Activated T-helper 1 cell treated with Interleukin-2 at 50 U/mL for 16 hours (primary cell): ENCODE measurements at places on chromosomes 4 and X.
A peak's percentile ranks its signal among the peaks of the same experiment; 100 is the strongest.

DNA sequence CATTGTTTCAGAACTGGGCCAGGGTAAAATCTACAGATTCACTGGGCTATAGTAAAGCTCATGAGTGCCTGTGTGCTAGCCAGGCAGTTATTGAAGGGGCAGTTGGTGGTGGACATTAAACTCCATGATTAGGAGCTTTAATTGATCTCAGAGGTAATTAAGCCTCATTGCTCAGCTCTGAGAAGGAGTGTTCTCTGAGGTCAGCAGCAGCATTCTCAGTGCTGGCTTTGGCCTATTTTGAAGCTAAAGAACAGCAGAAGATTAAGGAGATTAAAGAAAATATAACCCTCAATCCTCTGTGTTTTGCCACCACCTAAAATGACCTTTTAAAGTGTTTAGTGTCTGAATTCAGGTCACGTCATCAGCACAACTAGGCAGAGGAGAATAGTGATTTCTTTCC, 42.5 kb downstream of the EGF start:
- DNase-seq: no peak

- DNase-seq: no peak
These were observed 10.7 kb downstream of the MAGED2 start for GRCh38 chrX:54818221-54818620.

DNA sequence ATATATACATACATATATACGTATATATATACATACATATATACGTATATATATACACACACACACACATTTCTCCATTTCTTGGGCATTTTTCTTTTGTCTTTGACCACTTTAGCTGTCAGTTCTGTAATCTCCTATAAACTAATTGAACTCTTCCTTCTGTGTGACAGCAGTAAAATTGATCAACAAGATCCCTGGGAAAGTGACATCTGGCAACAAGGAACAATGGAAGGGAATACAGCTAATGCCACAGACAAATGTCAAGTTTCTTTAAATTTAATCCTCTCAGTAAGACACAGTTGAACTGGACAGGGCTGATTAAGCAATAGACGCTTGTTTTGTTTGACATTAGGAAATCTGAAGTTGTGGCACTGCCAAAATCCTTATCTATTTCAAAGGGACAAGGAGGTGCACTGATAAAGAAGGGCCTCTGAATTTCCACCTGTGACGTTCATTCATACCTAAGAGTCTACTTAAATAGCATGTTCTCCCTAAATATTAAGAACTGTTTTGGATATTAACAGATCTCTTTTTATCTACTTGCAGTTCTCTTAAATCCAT, 126.9 kb downstream of the RNF150 start:
- no peak for DNase-seq

DNA sequence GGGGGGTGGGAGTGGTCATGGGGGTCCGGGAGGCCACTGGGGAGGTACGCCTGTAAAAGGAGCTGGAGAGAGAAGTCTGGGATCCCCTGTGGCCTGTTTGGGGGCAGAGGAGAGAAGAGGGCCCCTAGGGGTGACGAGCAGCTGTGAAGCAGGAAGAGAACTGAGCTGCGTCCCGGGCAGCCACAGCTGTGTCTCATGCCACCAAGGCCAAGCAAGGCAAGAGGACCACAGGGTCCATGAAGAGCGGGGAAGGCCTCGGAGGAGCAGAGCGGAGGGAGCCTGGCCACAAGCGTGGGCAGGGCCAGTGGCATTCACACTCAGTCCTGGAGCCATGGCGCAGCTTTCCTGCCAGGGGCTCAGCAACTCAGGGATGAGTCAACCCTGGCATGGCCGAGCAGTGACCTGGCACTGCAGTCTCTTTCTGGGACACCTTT, 13.6 kb upstream of the NAT8L start:
- no peak for DNase-seq

DNA sequence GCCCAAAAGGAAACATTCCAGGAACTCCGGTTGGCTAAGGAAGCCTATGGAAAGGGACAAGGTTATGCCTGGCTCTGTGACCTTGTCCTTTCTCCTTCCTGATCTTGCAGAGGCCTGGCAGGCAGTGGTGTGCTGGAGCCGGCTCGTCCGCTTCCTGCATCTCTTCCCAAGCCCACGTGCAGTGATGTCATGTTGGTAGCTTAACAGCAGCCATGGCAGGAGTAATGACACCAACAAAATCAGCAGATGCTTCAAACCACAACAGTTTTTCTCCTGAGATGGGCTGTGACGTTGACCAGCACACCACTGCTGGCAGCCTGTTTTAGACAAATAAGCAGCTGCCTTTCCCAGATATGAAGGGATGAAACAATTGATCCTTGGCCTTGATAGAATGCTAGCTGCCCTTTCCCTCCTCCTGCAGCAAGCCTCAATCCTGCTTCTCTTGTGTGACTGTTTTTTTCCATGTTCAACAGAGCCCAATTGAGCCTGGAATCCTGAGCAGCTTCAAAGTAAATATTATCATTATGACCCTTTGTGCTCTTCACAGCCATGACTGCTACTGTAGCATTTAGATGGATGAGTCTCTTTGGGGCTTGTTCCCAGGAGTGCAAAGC, 23.4 kb downstream of the SEPTIN6 start:
- no peak for DNase-seq

DNA sequence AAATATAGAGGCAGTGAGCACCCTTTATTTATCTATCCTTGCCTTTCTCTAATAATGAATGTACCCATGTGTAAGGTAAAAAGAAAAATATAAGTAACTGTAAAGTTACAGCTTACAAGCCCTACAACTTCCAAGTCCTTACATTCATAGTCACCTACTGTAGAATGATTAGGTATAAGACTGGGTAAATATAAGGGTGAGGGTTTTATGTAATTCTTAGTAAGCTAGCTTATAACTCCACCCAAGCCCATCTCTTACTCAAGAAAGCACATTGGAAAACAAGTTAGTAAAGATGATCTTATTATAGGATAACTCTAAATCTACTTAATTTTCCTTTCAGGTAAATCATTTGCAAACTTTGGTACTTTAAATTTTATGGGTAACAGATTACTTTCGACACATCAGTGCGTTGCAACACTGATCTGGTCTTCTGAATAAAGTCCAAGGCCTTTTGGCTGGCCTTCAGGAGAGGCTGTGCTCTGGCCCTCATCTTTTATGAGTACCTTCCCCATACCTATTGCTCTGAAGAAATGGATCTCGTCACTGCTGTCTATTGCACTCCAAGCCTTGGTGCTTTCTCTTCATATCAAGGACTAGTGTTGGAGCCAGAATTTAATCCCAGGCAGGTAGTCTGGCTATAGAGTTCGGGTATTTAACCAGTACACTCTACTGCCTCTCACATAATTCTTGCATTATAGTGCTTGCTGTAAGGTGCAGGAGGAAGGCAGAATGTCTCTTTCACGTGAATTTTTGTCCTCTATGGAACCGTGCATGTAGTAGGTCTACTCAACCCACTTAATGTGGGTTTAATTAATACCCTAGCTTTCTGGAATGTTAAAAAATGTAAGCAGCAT, 443.6 kb upstream of the AR start:
- no peak for DNase-seq

DNA sequence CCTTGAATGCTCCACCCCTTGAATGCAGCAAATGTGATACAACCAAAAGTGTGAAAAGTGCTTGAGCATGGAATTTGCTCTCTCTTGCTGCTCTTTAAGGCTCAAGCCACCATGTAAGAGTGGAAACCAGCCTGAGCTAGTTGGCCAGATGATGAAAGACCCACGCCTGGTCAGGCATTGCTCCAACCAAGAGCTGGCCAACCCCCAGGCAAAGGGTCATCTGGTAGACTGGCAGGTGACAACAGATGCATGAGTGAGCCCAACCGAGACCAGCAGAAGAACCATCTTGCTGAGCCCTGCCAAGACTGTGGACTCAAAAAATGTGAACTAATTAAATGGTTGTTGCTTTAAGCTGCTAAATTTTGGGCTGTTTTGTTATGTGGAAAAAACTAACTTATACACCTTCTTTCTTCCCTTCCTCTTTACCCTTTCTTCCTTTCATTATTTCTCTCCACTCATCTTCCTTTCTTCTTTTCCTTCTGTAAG, 32.7 kb downstream of the ADGRG2 start:
- no peak for DNase-seq

GRCh38 chr4:112142182-112142581, 3.1 kb upstream of the FAM241A start:
- no peak for DNase-seq

GRCh38 chrX:24395775-24396174, 35.3 kb downstream of the SUPT20HL1 start:
- peak; percentile 7 for DNase-seq

- DNase-seq: no peak
These were observed 911.7 kb upstream of the NDST4 start for GRCh38 chr4:116024954-116025708.

DNA sequence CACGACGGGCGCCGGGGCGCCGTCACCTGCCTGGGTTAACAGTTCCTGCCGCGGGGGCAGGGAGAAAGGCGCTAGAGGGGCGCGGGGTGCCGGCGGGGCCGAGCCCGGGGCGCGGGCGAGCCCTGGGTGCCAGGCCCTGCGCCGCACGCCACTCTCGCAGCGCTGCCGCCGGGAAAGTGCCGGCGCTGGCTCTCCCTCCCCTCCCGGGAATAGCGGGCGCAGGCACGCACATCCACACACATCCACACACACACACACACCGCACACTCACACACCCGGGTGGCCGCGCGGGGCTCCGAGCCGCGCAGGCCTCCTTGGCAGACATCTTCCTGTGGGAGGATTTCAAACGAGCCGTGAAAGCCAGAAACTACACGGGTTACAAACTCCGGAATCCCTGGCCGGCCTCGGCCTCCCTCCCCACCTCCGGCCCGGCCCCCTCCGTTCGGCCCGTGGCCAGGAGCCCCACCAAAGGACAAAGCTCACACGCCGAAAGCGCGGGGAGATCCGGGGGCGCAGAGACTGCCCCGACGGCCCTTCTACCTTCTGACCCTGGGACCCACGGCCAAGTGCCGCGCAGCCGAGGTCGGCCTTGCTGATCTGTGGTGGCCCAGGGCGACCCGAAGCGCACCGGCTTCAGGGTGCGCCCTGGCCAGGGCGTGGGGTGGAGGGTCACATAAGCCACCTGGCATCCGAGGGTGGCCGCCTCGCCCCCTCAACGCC, 92.3 kb downstream of the BCOR start:
- no peak for DNase-seq

DNA sequence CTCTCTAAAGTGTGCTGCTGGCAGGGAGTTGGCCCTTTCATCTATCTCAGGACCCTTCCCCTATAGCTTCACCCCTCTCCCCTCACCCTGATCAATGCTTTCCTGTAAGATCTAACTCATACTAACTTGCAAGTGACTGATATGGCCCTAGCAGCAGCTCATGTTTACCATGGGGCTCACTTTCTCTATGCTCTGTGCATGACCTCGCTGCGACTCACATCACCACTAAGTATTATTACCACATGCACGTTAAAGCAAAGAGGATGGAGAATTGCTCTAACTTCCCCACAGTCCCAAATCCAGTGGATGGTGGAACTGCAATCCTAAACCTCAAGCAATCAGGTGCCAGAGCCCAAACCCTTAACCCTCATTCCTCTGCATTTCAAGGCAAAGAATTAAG, 626.6 kb downstream of the MID1IP1 start:
- no peak for DNase-seq

- DNase-seq: no peak
These were observed 759.0 kb upstream of the EPHA5 start for GRCh38 chr4:66429276-66429675.

DNA sequence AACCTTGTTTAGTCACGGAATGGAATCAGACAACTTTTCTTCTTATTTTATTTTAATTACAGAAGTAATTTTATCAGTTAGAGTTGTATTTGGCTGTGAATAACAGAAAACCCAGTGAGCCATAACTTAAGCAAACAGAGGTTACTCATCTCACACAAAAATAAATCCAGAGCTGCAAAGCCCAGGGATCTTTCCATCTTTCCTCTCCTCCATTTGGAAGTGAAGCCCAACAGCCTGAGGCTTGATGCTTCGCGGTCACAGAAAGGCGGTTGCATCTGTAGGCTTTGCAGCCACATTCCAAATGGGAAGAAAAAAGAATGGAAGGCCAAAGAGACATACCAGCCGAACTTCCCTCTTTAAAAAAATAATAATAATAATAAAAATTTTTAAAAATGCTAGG, 22.6 kb downstream of the CHRNA9 start:
- no peak for DNase-seq

- DNase-seq: no peak
These were observed 91.0 kb downstream of the MID1 start for GRCh38 chrX:10529344-10529743.

DNA sequence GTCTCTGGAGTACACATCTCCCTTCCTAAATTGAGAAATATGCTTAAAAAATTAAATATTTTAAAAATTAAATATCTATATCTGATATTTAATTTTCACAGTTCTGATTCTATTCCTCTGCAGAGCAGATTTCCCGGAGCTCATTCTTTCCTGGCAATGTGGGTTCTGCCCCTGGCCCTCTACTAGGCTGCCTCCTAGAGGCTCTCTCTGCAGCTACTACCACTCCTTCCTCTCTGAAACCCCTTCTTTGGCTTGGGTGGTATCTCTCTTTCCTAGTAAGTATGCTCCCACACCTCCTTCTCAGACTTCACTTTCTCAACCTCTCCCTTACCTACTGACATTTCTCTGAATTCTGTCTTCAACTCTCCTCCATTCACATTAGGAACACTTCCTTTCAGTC, 45.3 kb downstream of the RPGR start:
- no peak for DNase-seq

DNA sequence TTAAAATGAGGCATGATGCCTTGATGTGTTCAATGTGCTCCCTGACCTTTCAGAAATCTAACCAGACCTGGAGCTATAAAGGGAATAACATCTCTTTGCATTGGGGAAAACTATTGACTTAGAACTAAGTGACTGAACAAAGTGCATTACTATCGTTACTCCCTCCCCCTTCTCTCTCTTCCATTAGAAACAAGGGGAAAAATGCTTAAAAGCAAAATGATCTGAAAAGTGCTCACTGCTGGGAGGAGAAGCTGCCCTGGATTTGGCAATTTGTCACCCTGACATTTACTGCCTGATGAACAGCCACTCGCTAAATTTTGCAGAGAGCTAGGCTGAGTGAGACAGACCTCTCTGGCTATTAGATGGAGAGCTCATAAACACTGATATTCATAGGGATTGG, 48.6 kb upstream of the PARM1 start:
- no peak for DNase-seq

DNA sequence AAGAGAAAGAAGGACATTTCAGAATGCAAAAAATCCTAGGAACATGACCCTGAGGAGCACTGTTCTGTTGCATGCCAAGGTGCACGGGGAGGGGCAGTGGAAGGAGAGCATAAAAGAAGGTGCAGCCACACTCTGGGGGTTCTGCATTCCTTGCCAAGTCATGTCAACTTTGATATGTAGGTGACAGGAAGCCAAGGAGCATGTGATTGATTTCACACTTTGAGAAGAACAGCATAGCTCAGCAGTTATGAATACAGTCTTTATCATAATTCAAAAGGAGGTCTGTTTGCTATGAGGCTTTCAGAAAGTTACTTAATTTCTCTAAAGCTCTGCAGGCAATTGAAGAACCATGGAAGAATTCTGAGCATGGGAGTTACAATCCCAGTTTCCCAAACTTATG, 50.6 kb downstream of the SCFD2 start:
- DNase-seq: no peak

- DNase-seq: no peak
These were observed 18.3 kb upstream of the EIF1AX start for GRCh38 chrX:20159797-20160385.
